ENCODE measurements at places on chromosomes 12 and 14.

GRCh38 chr12:64736771-64737170, 22.4 kb downstream of the GNS start:
- no peak for DNase-seq

DNA sequence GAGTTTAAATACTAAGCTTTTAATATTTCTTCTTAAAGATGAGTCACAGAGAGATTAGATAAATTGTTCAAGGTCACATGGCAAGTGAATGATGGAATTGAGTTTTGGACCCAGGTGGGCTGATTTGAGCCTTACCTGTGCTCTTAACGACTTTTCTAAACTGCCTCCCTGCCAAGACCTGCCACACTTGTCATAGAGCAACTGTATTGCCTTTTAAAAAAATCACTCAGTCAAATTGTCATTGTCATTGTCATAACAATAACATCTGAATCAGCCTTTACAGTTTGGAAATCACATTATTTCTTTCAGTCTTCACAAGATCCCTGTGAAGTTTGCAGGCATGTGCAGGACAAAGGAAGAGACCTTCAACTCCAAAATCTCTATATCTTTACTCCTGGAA, 25.7 kb downstream of the SLC4A8 start:
- no peak for DNase-seq

DNA sequence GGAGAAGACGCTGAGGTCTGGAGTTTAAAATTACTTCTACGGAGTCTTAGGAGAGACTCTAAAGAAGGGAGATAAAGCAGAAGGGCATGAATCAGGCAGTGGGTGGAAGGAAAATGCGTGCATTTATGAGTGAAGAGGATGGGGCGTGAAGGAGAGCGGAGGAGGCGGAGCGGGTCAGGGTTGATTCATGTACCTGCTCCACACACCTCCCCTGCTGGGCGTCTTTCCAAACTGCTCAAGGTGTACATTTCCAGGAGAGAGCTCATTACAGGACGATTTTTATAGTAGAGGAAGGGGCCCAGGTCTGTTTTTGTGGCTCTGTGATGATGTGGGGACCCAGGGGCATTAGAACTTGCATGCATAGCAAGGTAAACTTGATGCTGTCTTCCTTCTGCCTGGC, 65.0 kb upstream of the ASPG start:
- DNase-seq: no peak

DNA sequence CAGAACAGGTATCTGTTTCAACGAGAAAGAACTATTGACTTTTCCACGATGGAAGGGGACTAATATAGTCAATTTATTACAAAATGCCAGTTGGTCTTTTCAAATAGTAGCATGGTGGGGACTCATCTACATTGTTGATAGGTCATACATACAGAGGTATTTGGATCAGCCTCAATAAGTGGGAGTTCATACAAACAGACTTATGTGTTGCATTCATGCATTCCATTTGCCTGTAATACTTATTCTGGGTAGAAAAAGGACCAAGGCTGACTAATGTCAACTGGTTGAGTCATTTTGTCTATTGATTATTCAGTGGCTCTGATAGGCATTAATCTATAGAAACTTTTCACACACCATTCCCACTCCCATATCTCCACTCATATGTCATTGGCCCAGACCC, 41.5 kb upstream of the GLIPR1 start:
- no peak for DNase-seq
